DND-41 (cell line): ENCODE measurements at places on chromosomes 4 and X.
A peak's percentile ranks its signal among the peaks of the same experiment; 100 is the strongest.

DNA sequence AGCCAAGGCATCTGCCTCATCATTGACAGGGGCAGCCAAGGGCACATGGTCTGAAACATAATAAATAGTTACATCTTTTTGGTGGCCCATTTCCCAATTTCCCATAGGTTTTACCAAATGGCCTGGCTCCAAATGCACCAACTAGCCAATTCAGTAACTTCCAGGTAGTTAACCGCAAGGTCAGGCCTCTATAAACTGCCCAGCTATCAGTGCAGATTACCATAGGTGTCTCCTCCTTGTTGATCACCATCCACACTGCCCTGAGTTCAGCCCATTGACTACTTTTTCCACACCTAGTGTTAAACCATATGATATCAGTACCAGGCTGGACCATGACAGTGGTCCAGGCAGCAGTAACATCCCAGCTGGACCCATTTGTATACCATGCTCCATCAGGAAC, 1145.1 kb upstream of the POU3F4 start:
- DNase-seq, result no peak

GRCh38 chrX:135009057-135009610, 13.2 kb downstream of the RTL8B start:
- no peak for DNase-seq

- no peak for DNase-seq
These were observed 336.7 kb upstream of the GNPDA2 start for GRCh38 chr4:45062935-45063545.

DNA sequence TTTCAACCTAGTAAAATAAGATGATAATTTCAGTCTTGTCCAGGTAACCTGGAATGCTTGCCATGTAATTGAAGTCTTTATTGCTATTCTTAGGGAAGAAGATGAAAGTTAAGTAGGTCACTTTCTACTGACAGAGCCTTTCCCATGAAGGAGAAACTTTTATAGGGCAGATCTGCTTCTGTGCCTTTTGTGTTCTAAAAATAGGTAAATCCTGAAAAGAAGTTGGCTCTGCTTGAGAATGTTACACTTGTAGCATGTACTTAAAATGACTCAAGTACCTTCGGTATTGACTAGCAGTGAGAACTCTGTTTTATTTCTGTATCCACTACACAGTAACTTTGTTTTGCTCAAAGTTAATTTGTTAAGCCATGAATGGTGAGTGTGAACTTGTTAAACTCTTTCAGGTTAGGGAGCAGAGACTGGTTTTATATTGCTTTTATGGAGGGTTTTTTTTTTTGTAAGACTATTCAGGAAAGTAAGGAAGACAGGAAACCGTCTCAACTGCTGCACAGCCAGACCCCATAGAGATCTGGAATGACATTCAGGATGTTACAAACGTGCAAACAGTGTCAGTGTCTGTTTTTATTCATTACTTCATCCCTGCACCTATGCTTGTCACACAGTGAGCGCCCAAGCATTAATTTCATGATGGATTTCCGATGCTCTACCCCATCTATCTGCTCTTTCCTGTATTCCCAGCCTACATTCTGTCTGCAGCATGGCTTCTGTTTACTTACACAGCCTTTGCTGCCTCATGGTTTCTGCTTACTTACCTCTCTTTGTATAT, 53.0 kb downstream of the SEPTIN11 start:
- DNase-seq, result no peak

GRCh38 chrX:133380711-133381619, 34.3 kb downstream of the GPC4 start:
- no peak for DNase-seq

GRCh38 chr4:25229804-25230203, 4.0 kb upstream of the PI4K2B start:
- DNase-seq, result no peak

- DNase-seq, result no peak
These were observed 349.8 kb downstream of the PPARGC1A start for GRCh38 chr4:23539969-23540569.

GRCh38 chr4:122692641-122693520, 39.6 kb upstream of the BBS12 start:
- DNase-seq, result no peak

- no peak for DNase-seq
These were observed 46.1 kb downstream of the MBNL3 start for GRCh38 chrX:132442691-132443090.

DNA sequence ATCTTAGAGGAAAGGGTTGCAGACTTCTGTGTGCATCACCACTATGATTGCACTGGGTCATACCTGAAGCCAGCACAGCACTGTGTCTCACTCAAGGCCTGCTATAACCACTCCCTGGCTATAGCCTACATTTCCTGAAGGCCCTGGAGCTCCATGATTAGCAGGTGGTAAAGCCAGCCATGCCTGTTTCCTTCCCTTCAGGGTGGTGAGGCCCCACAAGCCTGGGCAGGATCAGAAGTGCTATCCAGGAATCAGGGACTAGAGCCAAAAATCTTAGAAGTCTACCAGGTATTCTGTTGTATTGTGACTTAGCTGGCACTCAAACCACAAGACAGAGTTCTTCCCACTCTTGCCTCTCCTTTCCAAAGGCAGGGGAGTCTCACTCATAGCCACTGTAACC, 734.6 kb downstream of the GLUD2 start:
- DNase-seq, result no peak

GRCh38 chr4:22391551-22391950, 124.3 kb downstream of the ADGRA3 start:
- no peak for DNase-seq

- DNase-seq, result no peak
These were observed 42.0 kb downstream of the SLC4A4 start for GRCh38 chr4:71380788-71381187.

DNA sequence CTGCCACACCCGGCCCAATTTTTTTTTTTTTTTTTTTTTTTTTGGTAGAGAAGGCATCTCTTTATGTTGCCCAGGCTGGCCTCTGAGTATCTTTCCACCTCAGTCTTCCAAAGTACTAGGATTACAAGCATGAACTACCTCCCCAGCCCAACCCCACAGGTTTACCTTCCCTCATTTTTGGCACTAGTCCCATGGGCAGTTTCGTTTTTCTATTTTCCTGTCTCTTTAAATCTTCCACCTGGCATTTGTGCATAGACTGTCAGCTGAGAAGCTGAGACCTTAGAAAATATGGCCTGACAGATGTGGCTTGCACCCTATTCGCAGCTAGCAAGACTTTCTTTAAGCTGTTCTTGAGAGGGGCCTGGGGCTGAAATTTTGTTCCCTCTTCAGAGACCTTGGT, 27.9 kb downstream of the TNIP2 start:
- DNase-seq, result no peak

GRCh38 chr4:243426-243825, 61.8 kb downstream of the ZNF732 start:
- DNase-seq, result no peak

- no peak for DNase-seq
These were observed 137.4 kb downstream of the FRYL start for GRCh38 chr4:48642421-48643374.

DNA sequence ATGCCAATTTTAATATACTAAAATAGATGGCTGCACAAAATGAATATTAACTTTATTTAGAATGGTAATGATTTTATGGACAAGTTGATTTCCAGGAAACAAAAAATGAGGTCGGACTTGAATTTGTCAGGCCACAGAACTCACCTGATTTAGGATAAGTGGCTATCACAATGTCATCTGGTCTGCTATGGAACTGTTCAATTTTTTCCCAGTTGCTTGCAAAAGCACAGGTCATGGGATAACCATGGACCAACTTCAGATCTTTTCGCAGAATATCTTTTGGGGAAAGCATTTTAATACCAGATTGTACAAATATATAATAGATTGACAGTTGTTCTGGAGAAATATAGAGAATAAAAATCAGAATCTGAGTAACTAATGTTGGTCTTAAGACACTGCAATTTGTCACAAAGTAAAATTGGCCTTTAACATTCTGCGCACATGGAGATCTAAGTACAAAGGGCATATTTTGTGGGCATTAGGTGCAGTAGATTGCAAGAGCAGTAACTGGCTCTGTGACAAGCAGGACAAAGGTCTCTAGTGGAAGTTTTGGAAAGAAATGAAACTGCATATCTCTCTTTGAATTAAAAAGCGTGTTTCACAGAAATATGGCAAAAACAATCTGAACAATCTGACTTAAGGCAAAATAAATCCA, 5.4 kb downstream of the SULT1B1 start:
- DNase-seq, result no peak

DNA sequence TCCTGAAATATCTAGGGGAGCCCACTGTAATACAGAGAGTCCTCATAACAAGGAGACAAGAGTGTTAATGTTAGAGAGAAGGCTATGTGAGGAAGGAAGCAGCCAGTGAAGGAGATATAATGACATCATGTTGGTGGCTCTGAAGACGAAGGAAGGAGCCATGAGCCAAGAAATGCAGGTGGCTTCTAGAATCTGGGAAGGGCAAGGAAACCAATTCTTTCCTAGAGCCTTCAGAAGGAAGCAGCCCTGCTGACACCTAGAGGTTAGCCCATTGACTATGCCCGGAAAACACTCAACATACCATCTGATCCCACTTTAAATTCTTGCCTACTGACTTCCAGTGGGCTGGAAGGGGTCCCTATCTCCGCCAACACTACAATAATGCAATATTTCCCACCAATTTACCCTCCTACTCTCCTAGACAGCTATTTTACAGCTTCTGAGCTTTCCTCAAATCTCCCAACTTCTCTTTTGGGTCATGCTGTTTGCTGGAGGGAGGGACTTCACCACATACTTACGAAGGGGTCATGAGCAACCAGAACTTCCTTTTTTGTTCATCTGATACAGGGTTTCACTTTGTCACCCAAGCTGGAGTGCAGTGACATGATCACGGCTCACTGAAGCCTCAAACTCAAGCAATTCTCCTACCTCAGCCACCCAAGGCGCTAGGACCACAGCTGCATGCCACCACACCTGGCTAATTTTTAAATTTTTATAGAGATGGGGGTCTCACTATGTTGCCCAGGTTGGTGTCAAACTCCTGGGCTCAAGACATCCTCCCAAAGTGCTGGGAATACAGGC, 25.2 kb upstream of the G3BP2 start:
- no peak for DNase-seq

GRCh38 chrX:153565996-153566580, 32.9 kb downstream of the CCNQ start:
- no peak for DNase-seq

DNA sequence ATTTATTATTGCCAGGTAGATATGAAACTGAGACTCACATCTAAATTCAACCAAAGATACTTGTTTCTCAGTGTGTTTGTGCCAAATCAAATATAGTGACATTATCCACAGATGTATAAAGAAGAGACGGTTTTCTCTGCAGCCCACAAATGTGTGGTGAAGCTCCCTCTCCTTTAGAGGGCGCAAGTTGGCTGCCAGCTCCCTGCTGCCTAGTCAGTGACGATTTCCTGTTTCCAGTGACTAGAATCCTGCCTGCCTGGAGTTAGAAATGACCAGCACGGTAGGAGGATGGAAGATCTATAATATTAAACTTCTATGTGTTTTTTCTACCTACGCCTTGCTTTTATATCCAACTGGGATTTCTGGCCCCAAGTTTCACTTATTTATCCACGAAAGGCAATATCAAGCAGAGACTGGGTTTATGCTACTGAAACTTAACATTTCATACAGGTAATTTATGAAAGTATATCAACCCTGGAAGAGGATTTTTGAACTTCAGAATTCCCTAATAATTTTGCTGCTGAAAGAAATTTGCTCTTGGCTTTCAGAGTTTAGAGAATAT, 1793.7 kb upstream of the TENM3 start:
- DNase-seq, result peak; percentile 44

DNA sequence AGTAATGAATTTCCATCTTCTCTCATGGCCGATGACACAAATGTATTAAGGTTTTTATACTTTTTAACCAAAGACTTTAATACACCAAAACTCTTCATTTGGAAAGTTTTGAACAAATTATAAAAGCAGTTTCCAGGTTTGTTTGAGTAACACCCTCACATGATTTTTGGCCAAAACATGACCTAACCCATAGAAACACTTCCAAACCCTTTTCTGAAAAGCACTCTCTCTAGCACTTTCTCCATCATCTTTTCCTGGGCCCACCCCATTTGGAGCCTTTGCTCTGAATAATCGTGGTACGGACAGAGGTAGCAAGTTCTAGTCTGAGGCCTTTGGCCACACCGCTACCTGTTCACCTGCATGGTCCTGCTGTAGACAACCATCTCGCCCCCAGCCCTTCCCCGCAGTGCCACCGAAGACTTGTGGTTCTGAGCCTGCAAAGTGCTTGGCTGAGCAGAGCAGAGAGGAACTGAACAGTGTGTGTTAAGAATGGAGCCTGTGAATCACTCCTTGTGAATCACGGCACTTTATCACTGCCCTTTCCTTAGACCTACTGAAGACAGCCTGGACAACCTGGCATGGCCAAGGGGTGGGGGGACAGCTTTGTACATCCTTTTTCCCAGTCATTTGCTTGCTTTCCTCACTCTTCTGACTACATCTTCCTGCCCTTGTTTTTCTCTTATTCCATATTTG, 181.8 kb downstream of the PTTG2 start:
- DNase-seq, result no peak
